Lung microvascular endothelial cell (primary cell): ENCODE measurements at places on chromosomes 6 and 20. TPM values are rescaled to one million over a fixed set of nuclear protein-coding genes. Genes with fewer than 3 reads are reported as not detected.

DNA sequence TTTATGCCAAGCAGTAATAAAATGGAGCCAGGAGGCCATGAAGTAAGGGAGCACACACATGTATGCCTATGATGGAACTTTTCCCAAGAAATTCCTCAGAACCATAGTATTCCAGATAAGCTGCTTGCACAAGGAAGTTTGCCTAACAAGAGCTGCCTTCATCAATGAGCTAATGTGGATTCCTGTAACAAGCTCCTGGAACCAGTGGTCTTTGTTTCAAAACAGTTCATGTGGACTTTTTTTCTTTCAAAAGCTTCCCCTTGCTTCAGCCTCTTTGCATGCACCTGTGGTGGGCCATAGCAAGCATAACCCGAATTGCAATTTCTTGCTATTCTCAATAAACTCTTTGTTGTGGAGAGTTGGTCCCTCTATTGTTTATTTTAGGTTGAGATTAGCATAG, 359.6 kb downstream of the UTRN start:
- DNase-seq, result no peak

UBE3D gene
- 1.8 and 2.6 TPM in 2 replicates for total RNA-seq

- DNase-seq, result peak; percentile 91
Observed at GRCh38 chr6:37259191-37259590, 1.2 kb upstream of the TMEM217 start.

MCCD1 gene
- total RNA-seq, result not detected in 2 replicates

- DNase-seq, result peak; percentile 64
Observed at GRCh38 chr20:63706852-63707557, 771 bp downstream of the ARFRP1 start.

SDCBP2 gene
- 2.0 and 4.4 TPM in 2 replicates for total RNA-seq

- DNase-seq, result no peak
Observed at GRCh38 chr6:119096721-119097565, 18.5 kb upstream of the FAM184A start.

DNA sequence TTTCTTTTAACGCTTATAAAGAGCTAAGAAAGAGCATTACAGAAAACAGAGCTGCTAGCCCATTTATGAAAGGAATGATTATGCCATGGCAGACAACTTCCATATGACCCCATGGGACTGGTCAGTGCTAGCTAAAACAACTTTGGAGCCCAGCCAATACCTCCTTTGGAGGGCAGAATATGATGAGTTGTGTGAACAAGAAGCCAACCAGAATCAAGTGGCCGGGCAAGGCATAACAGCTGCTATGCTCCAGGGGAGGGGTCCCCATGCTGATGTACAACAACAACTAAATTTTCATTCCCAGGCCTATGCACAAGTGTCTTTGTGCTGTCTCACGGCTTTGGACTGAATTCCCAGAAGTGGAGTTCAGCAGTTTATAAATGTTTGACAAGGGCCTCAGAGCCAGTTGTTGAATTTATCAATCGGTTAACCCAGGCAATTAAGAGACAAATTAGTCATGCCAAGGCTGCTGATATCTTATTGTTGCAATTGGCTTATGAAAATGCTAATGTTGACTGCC, 65.0 kb upstream of the ASCC3 start:
- DNase-seq, result no peak

DNA sequence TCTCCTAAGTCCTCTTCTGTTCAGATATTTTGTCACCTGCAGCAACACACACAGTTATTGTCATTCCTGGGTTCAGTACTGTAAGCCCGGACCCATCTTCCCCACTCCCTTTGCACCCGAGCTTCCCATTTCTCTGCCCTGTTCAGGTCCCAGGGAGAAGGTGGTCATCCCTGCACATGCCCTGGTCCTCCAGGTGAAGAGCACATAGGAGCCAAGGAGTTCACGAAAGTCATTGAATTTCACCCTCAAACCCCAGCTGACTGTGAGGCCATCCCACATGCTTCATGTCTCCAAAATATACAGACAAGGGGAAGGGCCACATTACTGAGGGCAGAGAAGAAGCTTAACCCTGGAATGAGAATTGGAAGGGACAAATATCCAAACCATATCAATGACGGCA, 8.1 kb downstream of the HLA-DPA1 start:
- no peak for DNase-seq

DNA sequence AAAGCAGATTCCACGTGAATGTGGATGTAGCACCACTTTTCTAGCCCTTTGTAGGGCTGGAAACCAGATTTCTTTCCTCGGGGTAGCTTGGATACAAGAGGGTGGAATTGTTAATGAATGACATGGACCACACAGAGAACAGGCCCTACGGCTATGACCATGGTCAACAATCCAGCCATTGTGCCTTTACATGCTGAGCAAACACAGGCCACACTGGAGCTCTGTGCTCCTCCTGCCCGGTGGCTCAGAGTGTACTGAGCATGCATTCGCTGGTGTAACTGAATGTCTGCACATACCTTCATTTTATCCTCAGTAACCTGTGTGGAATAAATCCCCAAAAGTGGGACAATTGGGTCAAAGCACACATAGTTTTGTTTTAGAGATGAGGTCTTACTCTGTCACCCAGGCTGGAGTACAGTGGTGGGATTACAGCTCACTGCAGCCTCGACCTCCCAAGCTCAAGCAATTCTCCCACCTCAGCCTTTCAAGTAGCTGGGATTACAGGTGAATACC, 32.8 kb downstream of the LRP11 start:
- no peak for DNase-seq

GRCh38 chr20:62675877-62676260, 32.8 kb upstream of the NTSR1 start:
- DNase-seq, result no peak

DNA sequence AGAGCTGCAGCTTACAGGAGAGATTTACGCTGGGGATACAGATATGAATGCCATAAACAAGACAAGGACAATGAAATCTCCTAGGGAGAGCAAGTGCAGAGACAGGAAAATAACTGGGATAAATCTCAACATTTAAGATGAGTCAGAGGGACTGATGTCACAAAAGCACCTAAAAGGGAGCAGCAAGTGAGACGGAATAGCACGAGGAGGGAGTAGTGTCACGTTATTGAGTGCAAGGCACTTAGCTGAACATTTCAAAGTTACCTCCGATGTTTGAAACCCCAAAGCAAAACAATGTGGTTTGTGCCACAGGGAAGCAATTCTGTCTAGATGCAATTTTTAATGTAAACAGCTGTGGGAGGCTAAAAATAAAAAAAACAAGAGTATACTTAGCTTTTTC, 1131.7 kb upstream of the EYS start:
- DNase-seq, result no peak

GRCh38 chr6:126945150-126945685, 173.3 kb upstream of the RSPO3 start:
- no peak for DNase-seq

GRCh38 chr6:153489479-153489878, 358.4 kb upstream of the RGS17 start:
- DNase-seq, result no peak

DNA sequence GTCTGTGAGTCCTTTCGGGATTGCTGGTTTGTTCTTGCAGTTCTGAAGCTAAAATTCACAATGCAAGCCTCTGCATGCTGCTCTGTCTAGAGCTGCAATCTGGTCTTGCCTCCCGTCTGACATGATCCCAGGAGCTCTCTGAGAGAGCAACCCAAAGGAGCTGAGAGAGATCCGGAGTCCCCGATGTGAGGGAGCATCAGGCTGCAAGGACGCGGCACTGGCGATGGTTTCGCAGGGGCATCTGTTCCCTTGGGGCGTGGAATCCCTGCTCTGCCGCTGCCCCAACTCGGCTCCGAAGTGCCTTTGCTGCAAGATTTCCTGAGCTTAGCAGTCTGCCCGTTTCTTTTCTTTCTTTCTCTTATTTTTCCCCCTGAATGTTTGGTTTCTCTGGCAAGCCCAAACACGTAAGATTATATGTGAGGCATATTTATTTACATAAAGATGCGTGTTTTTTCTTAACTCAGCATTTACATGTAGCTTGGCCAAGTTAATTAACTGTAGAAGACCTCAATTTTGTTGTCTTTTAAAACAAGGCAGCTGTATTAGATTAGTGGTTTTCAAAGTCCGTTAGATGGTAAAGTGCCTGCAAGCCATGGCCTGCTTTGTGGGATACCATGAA, 873.0 kb downstream of the KIF16B start:
- DNase-seq, result no peak

DNA sequence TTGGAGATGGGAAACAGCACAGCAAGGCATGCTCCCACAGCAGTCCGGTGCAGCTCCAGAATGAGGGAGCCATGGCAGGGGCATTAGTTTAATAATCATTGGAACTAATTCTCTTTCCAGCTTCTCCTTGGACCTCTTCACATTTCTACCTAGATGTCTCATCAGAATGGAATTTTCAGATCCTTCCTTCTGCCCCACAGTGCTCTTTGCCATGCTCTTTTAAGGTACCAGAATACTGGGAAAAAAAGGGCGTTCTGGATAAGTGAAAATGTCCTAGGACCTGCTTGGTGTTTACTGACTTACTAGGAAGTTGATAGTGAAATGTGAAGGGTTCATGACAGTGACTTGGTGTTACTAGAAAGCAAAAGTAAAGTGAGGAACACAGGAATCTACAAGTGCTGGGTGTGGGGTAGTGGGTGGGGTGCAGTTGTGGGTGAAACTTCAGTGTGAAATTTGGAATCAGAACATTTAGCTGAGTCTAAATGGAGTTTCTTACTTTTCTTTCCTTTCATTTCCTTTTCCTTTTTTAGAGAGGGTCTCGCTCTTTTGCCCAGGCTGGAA, 207.1 kb downstream of the ARID1B start:
- DNase-seq, result no peak

SNRNP48 gene
- 7.6 and 7.9 TPM in 2 replicates for total RNA-seq

GRCh38 chr20:32563311-32564272, 21.5 kb downstream of the NOL4L start:
- no peak for DNase-seq

- no peak for DNase-seq
Observed at GRCh38 chr6:35471836-35472345, 3.7 kb downstream of the RPL10A start.
